ENCODE measurements at places on chromosomes 3 and 15.

GRCh38 chr3:55440104-55440708 lies 46.9 kb downstream of the WNT5A start:
- DNase-seq = no peak

GRCh38 chr3:94544131-94544789 lies 481.4 kb downstream of the NSUN3 start:
- no peak for DNase-seq

GRCh38 chr3:126208606-126209256 lies 28.3 kb upstream of the ALDH1L1 start:
- no peak for DNase-seq

DNA sequence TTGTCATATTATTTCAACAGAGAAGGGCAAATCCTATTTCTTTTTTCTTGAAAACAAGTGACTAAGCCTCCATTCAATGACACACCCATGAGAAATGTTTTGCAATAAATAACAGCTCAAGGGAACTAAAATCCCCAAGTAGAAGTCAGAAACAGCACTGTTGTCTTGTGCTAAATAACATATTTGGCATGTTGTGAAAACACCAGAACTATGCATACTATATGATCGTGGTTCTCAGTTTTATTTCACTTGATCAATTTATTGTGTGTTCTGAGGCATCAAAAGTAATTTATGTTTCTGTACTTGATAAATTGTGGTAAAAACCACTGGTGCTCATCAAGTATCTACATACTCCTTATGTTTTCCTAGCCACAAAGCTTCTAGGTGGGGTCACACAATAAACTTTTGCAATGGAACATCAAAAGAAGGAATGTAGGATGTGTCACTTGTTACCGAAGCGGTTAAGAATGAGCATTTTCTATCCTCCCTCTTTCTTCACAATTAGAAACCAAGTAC lies 691.7 kb upstream of the CBLB start:
- DNase-seq = no peak
